CD4-positive, alpha-beta T cell treated with Interleukin-6 at 100 ng/mL for 8 hours (primary cell): ENCODE measurements at places on chromosomes 6 and 20.

GRCh38 chr20:64083804-64084684, at the start of gene LKAAEAR1:
Gene LKAAEAR1 (minus strand): TSS chr20:64084398. CDS start chr20:64084219, 179 bp downstream.
- no peak for DNase-seq

DNA sequence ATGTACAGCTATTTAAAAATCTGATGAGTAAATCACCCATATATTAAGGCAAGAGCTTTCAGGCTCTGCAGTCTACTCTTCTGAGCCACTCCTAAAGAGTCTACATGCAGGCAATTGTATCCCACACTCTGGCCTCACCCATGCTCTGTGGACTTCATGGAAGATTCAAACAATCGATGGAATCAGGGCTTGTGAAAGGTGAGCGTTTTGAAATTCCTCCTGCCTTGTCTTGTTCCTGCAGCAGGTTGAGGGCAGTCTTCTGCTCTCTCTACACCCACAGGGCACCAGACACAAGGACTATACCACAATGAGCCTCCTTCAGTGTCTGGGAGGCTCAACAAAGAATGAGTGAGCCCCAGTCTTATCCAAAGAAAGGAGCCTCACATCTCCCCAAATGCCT, 51.1 kb downstream of the TBC1D7 start:
- DNase-seq, result no peak

DNA sequence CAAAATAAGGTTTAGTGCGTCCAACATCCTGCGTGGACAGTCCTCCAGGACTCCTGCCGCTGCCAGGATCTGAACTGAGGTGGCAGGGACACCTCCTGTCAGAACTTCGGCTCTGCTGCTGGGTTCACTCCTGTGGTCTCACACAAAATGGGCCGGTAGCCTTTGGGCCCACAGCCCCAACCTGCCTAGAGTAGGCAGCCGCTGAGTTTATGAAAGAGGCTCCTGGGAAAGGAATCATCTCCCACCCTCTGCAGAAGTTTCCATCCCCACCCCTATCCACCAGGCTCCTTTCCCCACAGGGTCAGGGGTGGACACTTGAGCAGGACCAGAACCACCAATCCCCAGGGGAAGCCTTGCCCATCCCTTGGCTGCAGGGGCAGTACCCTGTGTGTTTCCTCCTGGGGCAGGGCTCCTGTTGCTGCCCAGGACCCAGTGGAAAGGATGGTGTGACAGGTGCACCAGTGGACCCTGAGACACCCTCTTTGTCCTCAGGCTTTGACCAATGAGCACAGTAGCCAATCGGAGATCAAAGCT, 2.1 kb upstream of the ABHD16B start:
- no peak for DNase-seq

- DNase-seq, result no peak
Measured at GRCh38 chr6:167655174-167655821, 171.4 kb upstream of the AFDN start.

- DNase-seq, result no peak
Measured at GRCh38 chr6:156992020-156992804, 215.0 kb downstream of the ARID1B start.

- DNase-seq, result no peak
Measured at GRCh38 chr20:23654717-23655116, 17.0 kb upstream of the CST3 start.

- no peak for DNase-seq
Measured at GRCh38 chr6:45163952-45164766, 164.0 kb upstream of the RUNX2 start.

DNA sequence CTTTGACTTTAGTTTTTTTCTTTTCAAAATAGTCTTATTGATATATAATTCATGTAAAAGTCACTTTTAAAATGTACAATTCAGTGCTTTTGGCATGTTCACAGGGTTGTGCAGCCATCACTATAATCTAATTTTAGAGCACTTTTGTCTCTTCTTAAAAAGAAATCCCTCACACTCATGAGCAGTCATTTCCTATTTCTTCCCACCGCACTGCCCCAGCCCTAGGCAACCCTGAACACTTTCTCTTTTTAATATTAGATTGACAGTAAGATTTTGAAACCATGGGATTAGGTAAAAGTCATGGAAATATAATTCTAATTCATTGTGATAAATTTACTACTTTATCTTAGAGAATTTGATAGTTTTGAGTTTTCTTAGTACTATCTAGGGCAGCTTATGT, 309.4 kb downstream of the UTRN start:
- DNase-seq, result no peak
